Activated CD4-positive, alpha-beta T cell treated with anti-CD3 and anti-CD28 coated beads for 36 hours (primary cell): ENCODE measurements at places on chromosomes 13 and 19. TPM values are rescaled to one million over a fixed set of nuclear protein-coding genes. Genes with fewer than 3 reads are reported as not detected.

The NLRP4 gene
- not detected for total RNA-seq

The NXNL1 gene
- total RNA-seq = not detected

The EDNRB gene
- not detected for total RNA-seq

The FSD1 gene
- total RNA-seq = 23.1 TPM

The SLC10A2 gene
- not detected for total RNA-seq

- no peak for DNase-seq
- no peak overlapping the region for H3K4me3 ChIP-seq
- H3K4me1 ChIP-seq = no peaks in the 10 kb centered on the region
- H3K27ac ChIP-seq = no peak overlapping the region
- no peaks in the 10 kb centered on the region for H3K27me3 ChIP-seq
Observed at GRCh38 chr13:89832827-89833226, 1514.7 kb upstream of the MIR17HG start.

GRCh38 chr13:23794267-23795161, 94.7 kb downstream of the MIPEP start:
- peaks cover 26% of the 10 kb centered on the region for H3K4me1 ChIP-seq
- peaks cover 20% of the 10 kb centered on the region for H3K36me3 ChIP-seq
- no peak overlapping the region for H3K4me3 ChIP-seq
- H3K27me3 ChIP-seq = no peaks in the 10 kb centered on the region

GRCh38 chr19:14492756-14493337, 3.1 kb downstream of the GIPC1 start:
- no peak overlapping the region for H3K4me3 ChIP-seq
- H3K4me1 ChIP-seq = peaks cover 21% of the 10 kb centered on the region
- no peak for DNase-seq

GRCh38 chr13:74114202-74114601, 20.0 kb downstream of the KLF12 start:
- peaks cover 71% of the 10 kb centered on the region for H3K4me1 ChIP-seq
- H3K36me3 ChIP-seq = peaks cover 31% of the 10 kb centered on the region
- no peak overlapping the region for H3K4me3 ChIP-seq
- no peaks in the 10 kb centered on the region for H3K27me3 ChIP-seq

GRCh38 chr19:43425567-43426392, 11.1 kb downstream of the TEX101 start:
- H3K4me3 ChIP-seq = no peak overlapping the region
- H3K27me3 ChIP-seq = no peaks in the 10 kb centered on the region
- H3K36me3 ChIP-seq = no peaks in the 10 kb centered on the region
- no peak for DNase-seq
- no peak overlapping the region for H3K27ac ChIP-seq

GRCh38 chr13:25657157-25657556, 285.4 kb downstream of the ATP8A2 start:
- DNase-seq = no peak
- H3K4me3 ChIP-seq = no peak overlapping the region
- H3K36me3 ChIP-seq = no peaks in the 10 kb centered on the region
- H3K27me3 ChIP-seq = peaks cover 13% of the 10 kb centered on the region
- H3K27ac ChIP-seq = no peak overlapping the region

DNA sequence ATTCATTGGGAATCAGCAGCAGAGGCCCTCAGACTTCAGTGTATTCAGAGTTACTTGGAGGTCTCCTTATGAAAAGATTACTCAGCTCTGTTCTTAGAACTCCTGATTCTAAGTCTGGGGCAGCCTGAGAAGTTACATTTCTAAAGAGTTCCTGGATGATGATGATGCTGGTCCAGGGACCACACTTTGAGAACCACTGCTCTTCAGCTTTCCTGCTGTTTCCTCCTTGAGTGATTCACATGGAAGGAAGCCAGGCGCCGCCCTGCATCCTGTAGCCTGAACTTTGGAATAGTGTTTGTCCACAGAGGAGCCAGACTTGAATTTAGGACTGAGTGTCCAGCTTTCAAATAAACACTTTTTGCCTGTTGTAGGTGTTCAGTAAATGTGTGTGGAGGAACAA, 2.9 kb downstream of the CEBPG start:
- peaks cover 33% of the 10 kb centered on the region for H3K36me3 ChIP-seq
- peaks cover 56% of the 10 kb centered on the region for H3K4me1 ChIP-seq

- DNase-seq = no peak
- H3K27ac ChIP-seq = no peak overlapping the region
Observed at GRCh38 chr19:29552454-29553280, 26.9 kb downstream of the VSTM2B start.

DNA sequence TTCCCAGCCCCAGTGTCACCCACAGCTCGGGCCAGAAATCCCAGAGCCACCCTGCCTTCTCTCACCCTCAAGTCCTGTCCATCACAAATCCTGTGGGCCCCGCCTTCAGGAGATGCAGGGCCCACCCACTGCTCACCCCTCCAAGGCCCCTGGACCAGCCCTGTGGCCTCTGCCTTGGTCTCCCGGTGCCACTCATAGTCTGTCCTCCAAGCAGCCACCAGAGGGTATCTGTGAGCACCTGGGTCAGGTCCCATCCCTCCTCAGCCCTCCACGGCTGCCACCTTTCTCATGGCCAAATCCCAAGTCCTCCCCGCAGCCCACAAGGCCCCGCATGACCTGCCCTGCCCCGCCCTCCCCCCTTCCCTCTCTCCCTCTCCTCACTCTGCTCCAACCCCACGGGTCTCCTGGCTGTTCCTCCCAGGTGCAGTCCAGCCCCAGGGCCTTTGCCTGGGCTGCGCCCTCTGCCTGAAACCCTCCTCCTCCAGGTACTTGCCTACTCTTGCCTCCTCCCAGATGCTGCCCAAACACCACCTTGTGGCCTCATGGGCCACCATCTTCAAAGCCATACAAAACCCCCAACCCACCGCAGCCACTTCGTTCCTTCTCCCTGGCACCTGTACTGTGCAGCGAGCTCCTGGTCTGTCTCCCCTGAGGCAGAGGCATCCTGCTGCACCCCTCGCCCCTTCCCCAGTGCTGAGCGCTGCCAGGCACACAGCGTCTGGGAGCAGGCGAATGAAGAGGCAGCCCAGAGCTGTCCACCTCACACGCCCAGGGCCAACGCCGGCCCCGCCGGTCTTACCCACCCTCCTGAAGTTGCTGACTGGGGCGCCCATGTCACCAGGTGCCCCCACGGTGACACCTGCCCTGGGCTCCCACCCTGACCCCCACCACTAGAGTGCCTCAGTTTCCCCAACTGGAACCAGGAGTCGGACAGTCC, 13.2 kb upstream of the UQCR11 start:
- peaks cover 41% of the 10 kb centered on the region for H3K36me3 ChIP-seq
- no peaks in the 10 kb centered on the region for H3K27me3 ChIP-seq
- H3K4me1 ChIP-seq = peaks cover 22% of the 10 kb centered on the region
- DNase-seq = peak; percentile 57

GRCh38 chr19:1397838-1398237, 3.5 kb downstream of the GAMT start:
- H3K36me3 ChIP-seq = peaks cover 1% of the 10 kb centered on the region
- H3K27ac ChIP-seq = no peak overlapping the region
- peaks cover 1% of the 10 kb centered on the region for H3K27me3 ChIP-seq
- no peak for DNase-seq

DNA sequence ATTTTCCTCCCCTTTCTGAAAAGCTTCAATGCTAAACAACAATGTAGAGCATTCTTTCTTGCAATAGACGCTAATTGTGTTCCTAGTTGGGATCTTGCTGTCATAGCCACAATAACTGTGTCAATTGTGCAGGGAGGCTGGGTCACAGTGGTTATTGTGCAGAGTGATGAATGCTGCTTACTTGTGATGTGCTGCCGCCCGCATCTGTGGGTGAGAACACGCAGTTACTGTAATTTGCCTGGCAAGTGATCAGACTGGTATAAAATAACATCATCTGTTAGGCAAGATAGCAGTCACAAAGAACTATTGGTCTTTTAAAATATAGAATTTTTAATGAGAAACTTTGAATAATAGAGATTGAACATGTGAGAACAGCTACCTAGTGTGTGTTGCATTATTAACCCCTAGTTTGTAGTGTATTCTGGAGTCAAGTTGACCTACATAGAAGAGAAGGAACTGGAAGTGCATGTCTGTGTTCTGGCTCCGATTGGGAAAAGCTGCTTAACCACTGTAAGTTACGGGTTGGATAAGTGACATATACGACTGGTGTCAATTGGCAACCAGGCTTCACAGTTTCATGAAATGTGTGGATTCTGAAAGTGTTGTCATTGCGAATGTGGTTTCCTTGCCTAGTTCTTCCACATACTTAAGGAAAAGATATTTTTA, 43.6 kb downstream of the SLAIN1 start:
- peaks cover 6% of the 10 kb centered on the region for H3K36me3 ChIP-seq
- DNase-seq = peak; percentile 10
- H3K4me3 ChIP-seq = no peak overlapping the region
- no peaks in the 10 kb centered on the region for H3K27me3 ChIP-seq

DNA sequence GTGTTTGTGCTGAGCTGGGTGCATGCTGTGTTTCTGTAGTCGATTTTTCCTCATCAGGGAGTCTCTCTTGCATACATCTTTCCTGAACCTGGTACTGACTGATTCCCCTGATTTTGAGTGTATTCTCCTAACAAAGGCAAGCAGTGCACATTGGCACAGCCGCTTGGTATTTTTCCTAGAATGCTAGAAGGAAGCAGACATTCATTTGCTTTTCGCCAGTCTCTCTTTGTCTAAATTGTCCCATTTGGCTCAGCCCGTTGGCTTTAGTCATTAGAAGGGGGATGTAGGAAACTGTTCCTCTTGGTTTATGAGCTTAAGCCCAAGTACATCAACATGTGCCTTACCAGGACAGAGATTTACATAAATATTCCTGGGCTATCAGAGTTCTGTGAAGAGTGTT, 266.1 kb upstream of the TMTC4 start:
- no peak for DNase-seq
- no peaks in the 10 kb centered on the region for H3K36me3 ChIP-seq
- peaks cover 22% of the 10 kb centered on the region for H3K27me3 ChIP-seq
- no peak overlapping the region for H3K27ac ChIP-seq
- H3K4me1 ChIP-seq = no peaks in the 10 kb centered on the region
- no peak overlapping the region for H3K4me3 ChIP-seq

- peak overlapping the region; percentile 85 for H3K27ac ChIP-seq
- peaks cover 4% of the 10 kb centered on the region for H3K4me1 ChIP-seq
- H3K4me3 ChIP-seq = peak overlapping the region; percentile 91
- no peaks in the 10 kb centered on the region for H3K36me3 ChIP-seq
- no peaks in the 10 kb centered on the region for H3K27me3 ChIP-seq
- DNase-seq = peak; percentile 29
Observed at GRCh38 chr13:113393226-113393562, 29.3 kb upstream of the GRTP1 start.

GRCh38 chr19:38644719-38645118, 2.7 kb upstream of the ACTN4 start:
- no peak overlapping the region for H3K4me3 ChIP-seq
- H3K4me1 ChIP-seq = peaks cover 15% of the 10 kb centered on the region
- peaks cover 5% of the 10 kb centered on the region for H3K36me3 ChIP-seq
- DNase-seq = no peak
- H3K27me3 ChIP-seq = peaks cover 8% of the 10 kb centered on the region
- H3K27ac ChIP-seq = no peak overlapping the region

DNA sequence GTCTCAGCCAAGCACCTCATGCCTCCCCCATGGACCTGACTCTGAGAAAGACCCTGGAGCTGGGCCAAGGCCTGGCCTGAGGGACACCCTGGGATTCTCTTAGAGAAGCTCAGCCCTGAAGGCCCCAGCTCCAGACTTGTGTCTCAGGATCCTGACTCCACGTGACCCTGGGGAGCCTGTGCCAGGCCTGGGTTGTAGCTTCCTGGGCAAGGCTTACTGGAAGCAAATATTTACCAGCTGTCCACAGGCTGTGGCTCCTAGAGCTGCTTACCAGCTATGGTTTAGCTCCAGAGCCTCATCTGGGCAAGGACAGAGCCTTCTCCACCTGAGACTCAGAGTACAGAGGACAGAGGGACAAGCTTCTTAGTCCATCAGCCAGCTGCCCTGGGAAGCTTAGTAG, 61.0 kb upstream of the CEACAM8 start:
- no peak for DNase-seq
- peaks cover 21% of the 10 kb centered on the region for H3K27me3 ChIP-seq
- no peaks in the 10 kb centered on the region for H3K36me3 ChIP-seq
- H3K27ac ChIP-seq = no peak overlapping the region
- no peak overlapping the region for H3K4me3 ChIP-seq

DNA sequence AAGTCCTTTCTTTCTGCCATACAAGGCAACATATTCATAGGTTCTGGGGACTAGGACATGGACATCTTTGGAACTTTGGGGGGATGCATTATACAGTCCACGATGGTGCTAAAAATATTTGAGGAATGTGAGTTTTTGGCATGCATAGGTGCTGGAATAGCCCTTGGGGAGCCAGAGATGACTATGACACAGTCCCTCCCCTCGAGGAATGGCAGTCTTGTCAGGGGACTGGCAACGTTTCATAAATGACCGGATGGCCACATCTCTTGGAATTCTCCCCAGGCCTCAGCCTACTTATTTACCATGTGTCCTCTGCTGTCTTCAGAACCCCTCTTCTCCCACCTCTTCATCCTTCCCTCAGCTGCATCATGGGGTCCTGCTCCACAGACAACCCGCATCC, 13.6 kb downstream of the MEIOSIN start:
- no peaks in the 10 kb centered on the region for H3K36me3 ChIP-seq
- H3K27me3 ChIP-seq = peaks cover 8% of the 10 kb centered on the region
- DNase-seq = no peak
- H3K27ac ChIP-seq = no peak overlapping the region

DNA sequence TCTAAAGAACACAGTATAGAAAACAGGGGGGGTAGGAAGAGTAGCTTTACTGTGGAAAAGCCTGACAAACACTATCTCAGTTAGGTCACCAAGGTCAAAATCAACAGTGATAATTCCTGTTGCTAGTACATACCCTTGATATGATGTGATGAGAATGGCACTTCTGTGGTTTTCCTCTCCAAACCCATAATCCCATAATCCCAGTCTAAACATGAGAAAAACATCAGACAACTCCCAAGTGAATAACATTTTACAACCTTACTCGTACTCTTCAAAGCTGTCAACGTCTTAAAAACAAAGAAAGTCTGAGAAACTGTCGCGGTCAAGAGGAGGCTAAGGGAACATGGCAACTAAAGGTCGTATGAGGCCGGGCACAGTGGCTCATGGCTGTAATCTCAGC, 137.6 kb downstream of the FOXO1 start:
- no peak overlapping the region for H3K27ac ChIP-seq
- peaks cover 26% of the 10 kb centered on the region for H3K4me1 ChIP-seq
- no peak overlapping the region for H3K4me3 ChIP-seq
- H3K36me3 ChIP-seq = no peaks in the 10 kb centered on the region
- H3K27me3 ChIP-seq = no peaks in the 10 kb centered on the region

GRCh38 chr13:73075954-73076353, 17.1 kb downstream of the KLF5 start:
- peaks cover 5% of the 10 kb centered on the region for H3K4me1 ChIP-seq
- H3K27me3 ChIP-seq = no peaks in the 10 kb centered on the region
- no peak overlapping the region for H3K4me3 ChIP-seq

GRCh38 chr19:34300962-34301361, 46.6 kb downstream of the GARRE1 start:
- H3K4me1 ChIP-seq = peaks cover 10% of the 10 kb centered on the region
- H3K27ac ChIP-seq = no peak overlapping the region
- H3K27me3 ChIP-seq = no peaks in the 10 kb centered on the region
- H3K36me3 ChIP-seq = peaks cover 9% of the 10 kb centered on the region
